ENCODE measurements at places on chromosomes 2 and 18.

GRCh38 chr2:58057707-58058530, 11.3 kb downstream of the VRK2 start:
- DNase-seq = no peak

- DNase-seq = no peak
Observed at GRCh38 chr2:29293830-29294438, 178.7 kb downstream of the CLIP4 start.

- DNase-seq = no peak
Observed at GRCh38 chr2:219576505-219577388, 4.6 kb downstream of the INHA start.

- no peak for DNase-seq
Observed at GRCh38 chr18:43389163-43389562, 111.9 kb upstream of the SYT4 start.

DNA sequence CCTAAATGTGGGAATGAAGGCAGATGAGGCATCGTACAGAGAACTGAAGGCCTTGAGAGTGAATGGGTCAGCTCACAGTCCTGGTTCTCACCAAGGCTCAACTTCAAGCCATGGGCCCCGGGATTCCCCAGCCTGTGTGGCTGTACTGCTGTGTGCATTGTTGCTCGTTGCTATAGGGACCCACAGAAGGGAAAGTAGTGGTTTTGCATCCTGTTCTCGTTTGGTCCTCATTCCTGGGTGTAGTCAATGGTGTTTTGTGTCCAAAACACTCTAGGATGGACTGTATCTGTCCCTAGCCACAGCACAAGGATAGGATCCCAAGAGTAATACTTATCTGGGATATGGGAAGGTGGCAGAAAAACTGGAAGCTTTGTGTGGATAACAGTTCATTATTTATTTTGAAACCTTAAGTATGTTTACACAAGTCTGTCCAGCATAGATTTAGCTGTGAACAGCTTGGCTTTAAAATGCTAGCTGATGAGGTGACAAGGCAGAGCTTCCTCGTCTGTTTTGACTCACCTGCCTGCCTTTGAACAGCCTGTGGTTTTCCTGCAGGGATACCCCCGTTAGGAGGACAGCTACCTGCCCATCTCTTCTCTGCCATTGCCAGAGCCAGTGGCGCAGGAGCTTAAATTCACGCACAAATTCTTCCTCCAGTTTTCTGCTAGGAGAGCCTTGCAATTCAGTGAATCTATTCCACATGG, 85.0 kb downstream of the WDSUB1 start:
- DNase-seq = no peak

GRCh38 chr18:75408554-75409506, 18.7 kb downstream of the SMIM21 start:
- DNase-seq = no peak

DNA sequence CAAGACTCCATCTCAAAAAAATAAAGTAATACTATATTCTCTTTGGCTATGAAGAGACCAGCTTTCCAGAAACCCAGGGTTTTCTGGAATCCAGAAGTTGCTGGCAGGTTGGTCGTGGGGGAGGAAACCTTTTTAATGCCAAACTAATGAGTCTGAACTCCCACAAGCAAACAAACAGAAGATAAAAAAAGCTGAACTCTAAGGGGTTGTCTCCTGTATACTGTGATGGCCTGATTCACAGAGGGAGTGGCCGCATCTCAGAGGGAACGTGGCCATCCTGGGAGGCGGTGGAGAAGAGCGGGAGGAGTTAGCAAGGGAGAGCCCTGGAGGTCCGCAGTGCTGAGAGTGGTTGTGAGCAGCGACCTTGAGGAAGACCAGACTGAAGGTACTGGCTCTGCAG, 36.1 kb downstream of the LIMS1 start:
- DNase-seq = no peak

GRCh38 chr2:20168727-20169696, 55.9 kb downstream of the SDC1 start:
- no peak for DNase-seq

GRCh38 chr2:61877571-61878245, 10.7 kb downstream of the CCT4 start:
- no peak for DNase-seq

GRCh38 chr2:5042666-5043440, 649.3 kb upstream of the SOX11 start:
- no peak for DNase-seq

DNA sequence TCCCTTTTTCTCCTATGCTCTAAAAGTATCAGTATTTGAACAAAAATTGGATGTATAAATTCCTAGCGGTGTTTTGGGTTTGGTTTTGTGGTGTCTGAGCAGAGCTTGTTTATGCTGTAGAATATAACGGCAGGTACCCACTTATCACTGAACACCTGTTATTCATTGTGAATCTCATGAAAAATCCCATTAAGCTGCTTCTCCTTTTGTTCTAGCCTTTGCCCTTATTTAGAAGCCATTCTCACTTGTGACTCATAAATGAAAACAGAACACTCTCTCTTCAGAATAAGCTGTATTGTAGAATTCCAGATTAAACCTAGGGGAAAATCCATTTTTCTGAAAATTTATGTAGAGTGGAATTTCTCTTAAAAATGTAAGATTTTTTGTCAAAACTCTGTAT, 104.0 kb downstream of the PRPF40A start:
- no peak for DNase-seq

DNA sequence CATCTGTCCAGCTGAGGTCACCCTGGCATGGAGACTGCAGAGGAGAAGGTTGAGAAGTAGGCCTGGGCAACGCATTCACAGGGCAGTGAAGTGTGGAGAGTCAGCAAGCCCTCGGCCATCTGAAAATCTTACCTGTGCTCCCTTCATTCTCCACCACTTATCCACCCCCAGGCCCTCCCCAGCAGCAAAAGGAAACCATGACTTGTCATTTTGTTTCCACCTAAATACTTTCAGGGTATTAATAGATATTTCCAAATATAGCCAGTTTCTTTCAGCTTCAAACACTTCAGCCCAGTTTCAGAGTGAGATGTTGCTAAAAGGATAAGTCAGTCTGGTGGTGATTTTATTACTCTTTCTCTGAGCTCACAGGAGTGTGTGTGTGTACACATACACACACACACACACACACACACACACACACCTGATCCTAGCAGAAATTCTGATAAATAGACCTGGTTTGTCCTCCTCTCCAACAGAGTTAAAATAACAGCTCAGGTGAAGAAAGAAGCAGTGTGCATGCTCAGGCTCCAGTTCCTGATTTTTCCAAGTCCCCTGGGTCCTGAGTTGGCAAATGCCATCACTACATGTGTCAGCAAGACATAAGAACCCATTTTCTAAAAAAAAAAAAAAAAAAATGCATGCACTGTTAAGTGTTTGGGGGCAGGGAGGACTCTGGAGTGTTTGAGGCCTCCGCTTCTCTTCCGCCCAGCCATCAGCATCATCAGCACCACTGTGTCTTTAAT, 82.8 kb downstream of the LOXHD1 start:
- no peak for DNase-seq

DNA sequence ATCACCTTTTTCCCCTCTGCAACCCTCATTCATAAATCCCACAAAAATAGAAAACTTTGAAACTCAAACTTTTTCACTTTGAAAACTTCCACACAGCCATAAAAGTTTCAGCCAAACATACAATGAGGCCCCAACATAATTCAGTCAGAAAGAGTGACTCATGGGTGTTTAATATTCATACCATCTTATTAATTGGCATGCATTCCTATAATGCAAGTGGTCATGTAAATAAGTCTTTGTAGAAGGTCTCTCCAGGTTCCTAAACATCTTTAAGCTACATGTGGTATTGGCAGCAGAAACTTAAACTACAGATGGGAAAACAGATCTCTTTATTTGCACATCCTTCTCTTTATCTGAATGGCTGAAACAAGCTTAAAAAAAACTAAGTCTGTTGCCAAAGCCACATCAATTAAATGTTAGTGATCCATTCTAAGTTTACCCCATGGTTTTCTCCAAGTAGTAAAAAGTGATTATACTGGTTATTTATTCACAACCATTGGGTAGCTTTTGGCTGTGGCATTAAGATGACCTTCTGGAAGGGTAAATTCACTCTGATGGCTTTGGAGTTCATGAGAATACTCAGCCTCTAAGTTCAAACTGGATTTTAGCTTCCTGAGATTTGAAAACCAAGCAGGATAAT, 70.2 kb upstream of the LYPD1 start:
- no peak for DNase-seq

All from hippocampal formation (tissue), 2 donors.